ENCODE measurements at places on chromosomes 4 and X. TPM values are rescaled to one million over a fixed set of nuclear protein-coding genes. Genes with fewer than 3 reads are reported as not detected.

UGT2A3 gene
- total RNA-seq: not detected

TMSB15B gene
- 6.2 TPM for total RNA-seq

GRCh38 chr4:31051151-31051550, 331.0 kb downstream of the PCDH7 start:
- no peak for DNase-seq

- peak; percentile 24 for DNase-seq
Observed at GRCh38 chrX:9668537-9668936, 97.1 kb downstream of the GPR143 start.

- DNase-seq: no peak
Observed at GRCh38 chr4:150852216-150852615, 162.9 kb downstream of the LRBA start.

GRCh38 chr4:110675426-110675825, 52.5 kb upstream of the PITX2 start:
- DNase-seq: no peak

DNA sequence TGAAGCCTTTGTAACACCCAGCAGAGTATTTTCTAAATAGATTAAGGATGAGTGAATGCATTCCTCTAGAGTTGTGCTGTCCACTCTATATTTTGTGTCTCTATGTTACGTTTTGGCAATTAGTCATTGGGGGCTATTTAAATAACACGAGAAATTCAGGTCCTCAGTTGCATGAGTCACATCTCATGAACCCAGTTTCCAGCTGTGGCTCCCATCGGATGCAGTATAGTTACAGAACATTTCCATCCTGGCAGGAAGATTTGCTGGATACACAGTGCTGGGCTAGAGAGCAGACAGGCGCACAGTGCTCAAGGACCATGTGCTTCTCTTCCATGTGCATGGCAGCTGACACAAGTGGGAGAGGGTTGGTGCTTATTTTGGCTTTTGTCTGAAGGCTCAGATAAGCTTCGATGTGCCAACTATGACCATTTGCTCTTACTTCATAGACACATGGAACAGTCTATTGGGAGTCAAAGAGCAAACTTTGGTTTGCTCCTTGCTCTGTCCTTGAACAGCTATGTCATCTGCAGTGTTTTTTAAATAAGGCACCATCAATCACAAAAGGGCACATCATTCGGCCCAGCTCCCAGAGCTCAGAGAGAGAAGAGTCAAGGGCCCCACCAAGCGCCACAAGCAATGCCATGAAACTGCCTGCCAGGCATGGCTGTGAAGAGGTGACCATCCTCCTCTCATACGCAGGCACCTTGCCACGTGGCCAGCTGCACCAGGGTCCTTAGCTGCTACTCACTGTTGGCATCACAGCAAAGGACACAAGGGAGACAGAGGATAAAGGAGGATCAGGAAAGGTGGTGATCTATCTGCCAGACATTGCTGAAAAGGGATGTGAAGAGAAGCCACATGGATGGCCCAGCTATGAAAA, 8.1 kb upstream of the STS start:
- no peak for DNase-seq

- DNase-seq: peak; percentile 22
Observed at GRCh38 chrX:11190745-11191510, 79.8 kb downstream of the HCCS start.

DNA sequence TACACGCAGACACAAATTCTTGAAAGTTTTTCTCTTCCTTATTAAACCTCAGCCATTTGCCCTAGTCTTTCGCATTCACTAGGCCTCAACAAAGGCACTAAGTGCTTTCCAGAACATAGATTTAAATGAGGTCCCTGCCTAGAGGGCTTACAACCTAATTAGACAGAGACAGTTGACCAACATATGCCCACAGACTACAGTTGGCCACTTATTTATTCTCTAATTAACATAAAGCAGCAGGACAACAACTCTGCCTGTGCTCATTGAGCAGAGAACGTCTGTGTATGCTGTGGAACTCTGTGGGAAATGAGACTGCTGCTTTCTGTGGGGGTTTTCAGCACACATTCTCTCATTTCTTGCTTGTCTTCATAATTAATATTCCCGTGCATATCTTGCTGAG, 303.0 kb upstream of the TACR3 start:
- DNase-seq: no peak

DNA sequence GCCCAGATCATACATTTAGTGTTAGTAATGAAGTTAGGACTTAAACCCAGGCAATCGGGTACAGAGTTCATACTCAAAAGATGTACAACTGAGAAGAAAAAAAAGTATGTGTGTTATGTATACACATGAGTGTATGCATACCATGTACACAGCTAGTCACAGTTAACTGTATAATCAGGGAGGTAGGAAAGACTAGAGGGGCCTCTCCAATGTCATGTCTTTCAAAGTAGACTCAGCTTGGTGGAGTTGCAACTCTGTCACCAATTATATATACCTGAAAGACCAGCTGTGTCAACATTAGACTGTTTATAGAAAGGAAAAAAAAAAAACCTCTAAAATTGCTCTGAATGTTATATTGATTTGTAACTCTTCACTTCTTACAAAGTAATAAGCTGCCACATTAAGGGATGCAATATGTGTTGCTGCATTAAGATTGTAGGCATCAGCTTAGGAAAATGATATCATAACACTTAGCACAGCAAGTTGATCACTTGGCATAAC, 167.5 kb downstream of the DCTD start:
- no peak for DNase-seq

- no peak for DNase-seq
Observed at GRCh38 chrX:132833373-132833772, 125.1 kb downstream of the HS6ST2 start.

- DNase-seq: no peak
Observed at GRCh38 chr4:20603671-20604313, 96.5 kb upstream of the PACRGL start.

Data from lung (tissue), 17 donors.